HCEC 1CT (cell line): ENCODE measurements at places on chromosomes 12 and 14.

DNA sequence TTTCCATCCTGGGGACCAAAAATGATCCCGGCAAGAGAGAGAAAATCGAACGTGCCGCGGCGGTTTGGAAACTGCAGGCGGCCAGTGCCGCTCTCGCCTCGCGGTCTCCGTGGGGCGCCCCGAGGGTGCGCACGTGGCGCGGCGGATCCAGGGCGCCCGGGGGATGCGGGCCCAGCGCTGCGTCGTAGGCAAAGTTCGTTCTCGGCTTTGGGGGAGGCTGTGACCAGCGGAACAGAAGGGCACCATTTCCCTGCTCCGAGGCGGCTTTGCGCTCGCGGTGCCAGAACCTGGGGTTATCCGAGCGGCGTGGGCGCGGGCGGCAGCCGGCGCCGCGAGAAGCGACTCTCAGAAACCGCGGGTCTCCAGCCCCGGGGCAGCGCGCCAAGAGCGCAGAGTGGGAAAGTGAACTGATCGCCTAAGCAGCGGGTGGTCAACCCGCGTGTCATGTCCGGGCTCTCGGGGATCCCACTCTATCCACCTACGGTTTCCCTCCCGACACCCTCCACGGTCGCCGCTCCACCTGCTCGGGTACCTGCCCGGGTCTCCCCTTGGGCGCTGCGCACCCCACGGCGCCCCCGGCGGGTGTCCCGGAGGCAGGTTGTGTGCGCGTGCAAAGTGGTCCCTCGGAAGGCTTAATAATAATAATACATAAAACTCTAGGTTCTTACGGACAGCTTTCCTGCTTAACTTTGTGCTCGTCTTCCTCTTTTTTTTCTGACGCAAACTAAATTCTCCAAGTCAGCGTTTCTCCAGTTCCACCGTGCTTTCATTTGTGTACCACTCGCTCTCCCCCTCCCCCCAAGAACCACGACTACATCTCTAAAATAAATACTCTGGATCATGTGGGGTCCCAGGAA is 1.2 kb downstream of the ESRRB start:
- DNase-seq, result no peak

GRCh38 chr12:100372853-100373640 is 16.2 kb downstream of the SLC17A8 start:
- DNase-seq, result no peak

- no peak for DNase-seq
Observed at GRCh38 chr12:80352474-80352873, 91.6 kb upstream of the PTPRQ start.

DNA sequence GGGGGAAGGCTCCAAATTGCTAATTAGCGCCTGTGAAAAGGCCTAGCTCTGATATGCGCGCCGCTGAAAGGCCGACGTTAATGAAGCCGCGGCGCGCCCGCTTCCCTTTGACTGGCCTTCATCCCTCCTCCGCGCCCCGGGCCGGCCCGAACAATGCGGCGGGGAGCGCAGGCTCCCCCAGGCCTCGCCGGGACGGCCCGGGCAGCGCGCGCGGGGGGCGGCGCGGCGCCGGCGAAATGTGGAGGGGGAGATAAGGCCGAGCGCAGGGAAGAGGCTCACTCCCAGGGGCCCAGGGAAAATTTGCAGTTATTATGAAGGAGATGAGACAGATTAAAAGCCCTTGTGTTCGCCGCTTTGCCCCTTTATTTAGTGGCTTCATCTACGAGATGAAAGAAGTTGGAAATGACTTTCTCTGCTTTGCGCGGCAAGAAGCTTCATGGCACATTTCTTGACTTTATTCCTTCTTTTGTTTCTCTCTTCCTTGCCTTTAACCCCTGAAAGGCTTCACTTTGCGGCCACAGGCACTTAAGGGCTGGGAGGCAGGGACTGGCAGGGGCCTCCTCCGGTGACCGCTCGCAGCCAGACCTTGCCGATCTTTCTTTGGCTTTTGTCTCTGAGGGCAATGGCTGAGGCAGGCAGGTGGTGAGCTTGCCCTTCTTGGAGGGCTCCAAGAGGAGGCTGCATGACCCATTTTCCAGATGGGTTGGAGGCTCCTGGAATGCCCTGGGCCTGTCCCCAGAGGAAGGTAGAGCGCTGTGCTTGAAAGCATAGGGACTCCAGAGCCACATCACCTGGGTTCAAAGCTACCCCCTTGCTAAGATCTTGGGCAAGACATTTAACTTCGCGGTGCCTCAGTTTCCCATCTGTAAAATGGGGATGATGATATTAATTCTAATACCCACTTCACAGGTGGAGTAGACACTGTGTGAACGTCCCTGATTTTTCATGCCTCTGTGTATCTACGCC is 12.7 kb upstream of the GPATCH2L start:
- DNase-seq, result no peak

GRCh38 chr14:64958201-64958600 is 13.9 kb downstream of the RAB15 start:
- DNase-seq, result no peak

DNA sequence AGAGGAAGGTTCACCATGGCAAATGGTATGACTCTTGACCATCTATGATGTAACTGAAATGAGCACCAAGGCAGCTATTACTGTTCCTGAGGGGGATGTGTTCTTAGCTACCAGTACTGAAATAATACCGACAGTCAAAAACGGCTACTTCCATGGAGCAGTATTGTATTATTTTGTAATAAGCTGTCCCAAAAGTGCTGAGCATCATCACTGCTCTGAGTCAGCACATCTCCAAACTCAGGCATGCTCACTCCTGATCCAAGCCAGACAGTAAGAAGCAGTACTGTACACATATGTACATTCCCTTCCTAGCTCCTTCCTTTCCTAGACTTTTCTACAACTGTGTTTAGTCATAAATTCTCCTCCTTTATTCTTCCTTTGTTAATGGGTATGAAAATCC is 8.6 kb downstream of the VTI1B start:
- peak; percentile 44 for DNase-seq

DNA sequence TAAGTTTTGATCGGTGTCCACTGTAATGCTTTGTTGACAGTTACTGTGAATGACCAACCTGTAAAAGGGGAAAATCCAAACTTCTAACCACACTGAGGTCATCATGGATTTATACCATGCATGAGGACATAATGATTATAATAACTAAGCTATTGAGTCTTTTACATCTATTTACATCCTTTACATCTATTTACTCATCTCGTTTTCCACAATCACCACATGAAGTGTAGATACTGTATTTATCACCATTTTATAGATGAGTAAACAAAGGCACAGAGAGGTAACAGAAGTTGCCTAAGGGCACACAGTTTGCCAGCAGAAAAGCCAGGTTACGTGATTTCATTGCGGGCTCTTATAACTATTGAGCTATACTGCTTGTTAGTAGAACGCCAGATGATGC is 27.9 kb upstream of the EID3 start:
- DNase-seq, result no peak

- no peak for DNase-seq
Observed at GRCh38 chr12:97943359-97943758, 480.8 kb downstream of the RMST start.

- no peak for DNase-seq
Observed at GRCh38 chr12:67692966-67693365, 44.4 kb downstream of the DYRK2 start.

GRCh38 chr14:90583916-90584605 is 187.2 kb downstream of the CALM1 start:
- DNase-seq, result no peak

DNA sequence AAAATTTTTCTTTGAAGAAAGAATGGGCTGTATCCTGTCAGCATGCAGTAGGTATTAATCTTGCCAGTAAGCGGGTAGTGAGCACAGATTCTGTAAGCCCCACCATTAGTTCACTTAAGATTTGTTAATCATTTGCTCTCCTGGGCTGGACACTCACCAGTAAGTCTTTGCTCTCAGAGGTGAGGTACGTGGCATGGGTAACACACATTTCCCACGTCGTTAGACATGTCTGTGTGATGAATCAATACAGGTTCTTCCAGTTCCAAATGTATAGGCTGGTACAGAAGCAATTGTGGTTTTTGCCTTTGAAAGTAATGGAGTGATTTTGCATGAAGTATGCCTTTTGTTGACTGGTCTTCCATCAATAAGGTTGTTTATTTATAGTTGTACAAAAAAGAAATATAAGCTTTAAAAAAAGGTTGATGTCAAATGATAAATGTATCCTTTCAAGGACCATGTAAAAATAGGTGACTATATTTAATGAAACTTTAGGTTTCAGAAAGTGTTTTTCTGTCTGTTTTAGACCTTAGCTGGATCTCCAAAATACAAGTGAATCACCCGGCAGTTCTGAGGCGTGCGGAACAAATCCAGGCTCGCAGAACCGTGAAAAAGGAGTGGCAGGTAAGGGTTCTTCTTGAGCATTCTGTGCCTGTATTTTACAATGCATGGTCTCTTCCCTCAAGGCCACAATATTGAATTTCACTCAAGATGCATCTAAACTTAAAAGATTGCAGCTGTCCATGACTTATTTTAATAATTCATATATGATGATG is 45.5 kb downstream of the DERA start:
- DNase-seq, result no peak
